ENCODE measurements at places on chromosomes 2 and 18.

DNA sequence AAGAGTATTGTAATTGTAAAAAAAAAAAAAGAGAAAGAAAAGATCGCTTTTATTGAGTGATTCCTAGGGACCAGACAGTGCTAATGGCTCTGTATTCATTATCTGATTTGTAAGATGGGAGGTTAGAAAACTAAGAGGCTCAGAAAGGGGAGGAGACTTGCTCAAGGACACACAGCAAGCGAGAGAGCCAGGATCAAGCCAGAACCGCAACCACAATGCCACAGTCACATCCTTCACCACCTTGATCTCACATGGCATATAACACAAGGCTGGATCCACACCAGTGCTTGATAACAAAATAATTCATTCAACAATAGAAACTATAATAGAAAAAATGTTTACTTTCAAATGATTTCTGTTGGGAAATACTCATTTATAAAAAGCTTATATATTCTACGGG is 37.5 kb downstream of the TFCP2L1 start:
- DNase-seq = no peak

DNA sequence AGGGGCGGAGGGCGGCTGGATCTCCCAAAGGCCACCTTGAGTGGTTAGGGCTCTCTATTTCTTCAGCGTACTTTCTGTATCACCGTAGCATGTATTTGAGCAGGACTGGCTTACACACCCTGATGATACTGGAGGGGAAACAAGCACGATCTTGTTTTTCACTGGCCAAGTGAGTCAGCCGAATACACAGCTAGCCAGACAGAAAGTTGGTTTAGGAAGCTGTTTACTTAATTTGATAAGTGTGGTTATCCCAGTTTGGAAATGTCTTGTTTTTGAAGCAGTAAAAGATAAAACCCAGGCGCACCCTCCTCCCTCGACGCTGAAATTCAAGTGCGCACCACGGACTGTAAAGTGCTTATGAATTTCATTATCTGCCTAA is 582 bp downstream of the RIOK3 start:
- DNase-seq = peak; percentile 17

DNA sequence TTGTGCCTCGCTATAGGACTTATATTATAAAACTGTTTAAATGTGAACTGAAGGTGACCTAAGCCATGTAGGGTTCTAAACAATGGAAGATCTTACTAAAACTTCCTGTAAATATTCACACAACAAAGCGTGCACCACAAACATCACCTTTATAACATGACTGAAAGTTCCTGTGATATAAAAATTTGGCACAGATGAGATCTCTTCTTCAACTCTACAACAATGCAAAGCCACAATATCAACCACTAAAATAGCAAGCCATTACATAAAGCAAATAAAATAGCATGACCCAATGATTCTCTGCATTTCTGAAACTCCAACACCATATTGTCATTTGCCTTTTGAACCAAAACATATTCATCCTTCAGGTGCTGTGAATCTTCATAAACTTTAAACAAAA is 3.5 kb downstream of the YES1 start:
- DNase-seq = no peak

DNA sequence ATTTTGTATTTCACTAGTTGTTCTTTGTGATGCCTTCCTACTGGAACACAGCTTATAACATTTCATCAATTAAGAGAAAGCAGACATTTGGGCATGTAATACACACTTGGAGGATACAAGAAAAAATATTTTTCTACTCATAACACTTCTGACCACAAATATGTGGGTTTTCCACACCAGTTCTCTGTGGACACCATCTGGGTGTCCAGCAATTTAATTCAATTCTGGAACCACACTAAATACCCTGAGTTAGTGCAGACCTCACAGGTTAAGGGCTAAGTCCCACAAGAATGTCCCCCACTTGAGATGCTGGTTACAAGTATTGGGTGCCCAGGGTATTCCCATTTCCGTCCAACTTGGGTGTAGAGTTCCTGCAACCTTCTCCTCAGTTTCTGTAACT is 91.1 kb upstream of the SKOR2 start:
- no peak for DNase-seq
